ENCODE measurements at places on chromosomes 2 and 18.

- no peak for DNase-seq
These were observed 75.8 kb downstream of the KIDINS220 start for GRCh38 chr2:8761529-8762164.

DNA sequence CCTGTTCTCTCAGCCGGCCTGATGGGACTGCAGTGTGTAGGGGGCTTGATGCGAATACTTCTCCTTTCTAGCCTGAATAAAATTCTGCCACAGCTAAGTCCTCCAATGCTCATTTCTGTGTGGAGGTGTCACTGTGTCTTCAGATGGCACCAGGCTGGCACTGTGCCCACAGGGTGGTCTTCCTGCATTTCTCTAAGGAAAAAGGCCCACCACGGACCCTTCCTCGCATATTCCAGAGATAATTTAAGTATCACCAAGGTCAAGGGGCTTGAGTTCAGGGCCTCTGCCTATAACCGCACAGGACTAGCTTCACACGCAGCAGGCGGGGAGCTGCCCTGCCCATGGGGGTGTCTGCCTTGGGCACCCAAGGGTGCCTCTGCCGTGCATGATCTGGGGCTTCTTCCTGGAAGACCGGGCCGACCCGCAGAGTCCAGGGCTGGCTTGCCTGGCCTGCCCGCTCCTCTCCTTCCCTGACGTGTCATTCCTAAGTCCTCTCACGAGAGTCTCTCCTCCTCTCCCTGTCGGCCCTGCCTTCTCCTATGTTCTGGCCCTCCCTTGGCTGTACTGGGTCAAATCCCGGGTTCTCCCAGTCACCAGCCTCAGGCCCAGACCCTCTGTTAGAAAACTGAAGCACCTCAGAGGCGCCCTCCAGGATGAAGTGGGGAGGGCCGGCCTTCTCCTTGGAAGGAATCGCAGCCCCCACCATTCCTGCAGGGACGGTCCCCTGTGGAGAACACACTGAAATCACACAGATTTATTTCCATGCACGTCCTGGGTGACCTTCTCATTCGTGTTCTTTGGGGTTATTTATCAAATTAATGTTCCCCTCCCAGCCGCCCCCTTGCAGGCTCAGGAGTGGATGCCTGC, 48.9 kb upstream of the PXDN start:
- DNase-seq: no peak

DNA sequence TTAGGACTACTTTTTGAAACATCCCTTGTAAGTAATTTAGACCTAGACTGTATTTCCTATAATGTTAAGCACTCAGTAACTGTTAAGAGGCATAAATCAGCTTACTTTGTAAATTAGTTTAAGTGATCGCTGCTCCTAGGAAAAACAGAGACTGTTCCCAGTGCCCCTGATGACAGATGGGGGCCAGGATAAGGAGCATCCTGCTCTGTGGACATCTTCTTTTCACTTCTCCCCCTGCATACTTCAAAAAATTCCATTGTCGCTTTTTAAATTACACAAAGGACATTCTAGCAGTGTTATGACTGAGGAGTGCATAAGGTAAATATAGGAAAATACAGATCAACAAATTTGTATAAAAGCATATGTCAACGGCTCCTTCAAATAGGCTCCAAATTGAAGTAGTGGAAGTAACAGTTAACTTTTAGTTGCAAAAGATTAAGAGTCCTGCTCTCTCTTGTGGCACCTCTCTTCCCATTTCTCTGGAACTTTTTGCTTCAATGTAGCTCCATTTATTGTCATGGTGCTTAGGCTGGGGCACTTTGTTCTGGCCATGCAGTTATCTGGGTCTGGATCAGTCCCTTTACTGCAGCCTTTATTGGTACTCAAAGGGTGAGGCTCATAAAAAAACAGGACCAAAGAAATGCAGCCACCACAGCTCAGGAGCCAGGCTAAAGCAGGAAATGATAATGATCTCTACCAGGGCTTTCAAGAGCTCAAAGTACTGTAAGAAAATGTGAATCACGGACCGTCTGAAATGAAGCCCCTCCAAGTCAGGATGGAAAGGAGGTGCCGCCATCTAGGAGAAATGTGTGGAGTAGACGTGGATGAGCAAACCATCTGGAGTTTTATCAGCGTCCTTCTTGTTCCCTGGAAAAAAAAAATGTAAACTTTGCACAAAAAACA, 162.1 kb upstream of the ZNF516 start:
- DNase-seq: no peak

GRCh38 chr2:9919512-9919911, 32.0 kb upstream of the GRHL1 start:
- no peak for DNase-seq

DNA sequence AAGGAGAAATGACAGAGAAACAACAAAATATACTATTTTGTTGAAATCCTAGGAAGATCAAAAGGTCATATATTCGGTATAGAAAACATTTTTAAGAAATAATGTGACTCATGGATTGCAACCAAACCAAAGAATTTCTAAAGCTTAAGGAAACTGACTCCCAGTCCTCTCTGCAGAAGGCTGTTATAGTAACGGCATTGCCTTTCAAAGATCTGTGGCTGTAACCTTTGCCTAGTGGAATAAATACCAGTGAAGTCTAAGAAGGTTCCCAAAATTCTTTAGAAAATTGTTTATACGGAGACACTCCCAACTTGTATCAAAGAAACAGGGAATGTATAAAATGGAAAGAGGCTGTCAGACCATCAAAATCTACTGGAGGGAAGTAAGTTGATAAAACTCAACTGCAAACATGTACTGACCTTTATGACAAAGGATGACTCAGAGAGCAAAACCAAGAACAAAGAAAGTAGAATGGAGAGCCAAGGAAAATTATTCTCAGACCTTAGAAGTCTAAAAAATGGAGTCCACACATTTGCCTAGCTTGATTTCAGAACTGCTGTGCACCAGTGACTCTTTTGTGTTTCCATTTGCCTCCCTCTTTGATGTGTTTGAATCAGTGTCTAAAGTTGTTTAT, 48.6 kb upstream of the FSIP2 start:
- DNase-seq: no peak

DNA sequence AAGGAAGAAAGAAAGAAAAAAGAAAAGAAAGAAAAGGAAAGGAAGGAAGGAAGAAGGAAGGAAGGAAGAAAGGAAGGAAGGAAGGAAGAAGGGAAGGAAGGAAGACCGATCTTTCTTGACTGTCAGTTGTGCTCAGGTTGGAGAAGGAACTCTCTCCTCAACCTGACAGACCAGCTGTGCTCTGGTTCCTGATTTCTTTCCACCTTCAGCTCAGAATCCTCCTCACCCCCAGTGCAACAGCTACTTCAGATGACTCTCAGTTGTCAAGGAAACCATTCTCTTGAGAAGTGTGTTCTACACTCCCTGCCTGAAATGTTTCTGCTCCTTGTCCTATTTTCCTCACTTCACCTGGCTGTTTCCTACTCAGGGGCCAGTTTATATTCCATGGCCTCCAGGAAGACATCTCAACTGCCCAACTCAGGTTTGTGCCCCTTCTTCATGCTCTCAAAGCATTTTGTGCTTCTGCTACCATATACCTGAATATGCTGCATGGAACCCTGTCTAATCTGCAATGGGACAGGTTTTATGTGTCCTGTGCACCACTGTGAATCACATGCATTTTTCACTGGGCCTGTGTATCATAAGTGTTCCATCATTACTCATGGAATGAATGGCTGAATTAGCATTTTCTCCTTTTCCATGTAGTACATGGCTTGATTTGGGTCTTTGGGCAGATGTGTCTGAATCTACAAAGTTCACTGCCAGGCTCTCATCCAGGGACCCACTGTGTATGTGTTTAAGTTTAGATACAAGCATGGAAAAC, 32.8 kb upstream of the DOCK10 start:
- DNase-seq: no peak

GRCh38 chr2:54638103-54638502, 85.4 kb upstream of the EML6 start:
- DNase-seq: no peak

DNA sequence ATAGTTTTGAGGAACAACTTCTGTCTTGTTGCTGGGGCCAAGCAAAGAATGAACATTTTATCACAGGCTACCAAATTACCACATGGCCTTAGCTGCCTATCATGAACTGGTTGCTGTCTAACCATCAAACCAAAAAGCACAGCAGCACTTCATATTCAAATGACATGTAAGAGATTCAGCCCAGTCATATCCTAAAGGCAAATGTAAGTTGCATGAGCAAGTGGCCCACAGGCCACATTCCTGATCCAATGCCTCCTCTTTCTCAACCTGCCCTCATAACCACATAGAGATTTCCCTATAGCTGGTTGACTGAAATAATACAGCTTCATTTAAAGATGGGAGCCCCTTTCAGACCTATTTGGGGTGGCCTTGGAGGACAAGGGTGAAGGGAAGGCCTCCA, 572.3 kb downstream of the IRS1 start:
- no peak for DNase-seq

DNA sequence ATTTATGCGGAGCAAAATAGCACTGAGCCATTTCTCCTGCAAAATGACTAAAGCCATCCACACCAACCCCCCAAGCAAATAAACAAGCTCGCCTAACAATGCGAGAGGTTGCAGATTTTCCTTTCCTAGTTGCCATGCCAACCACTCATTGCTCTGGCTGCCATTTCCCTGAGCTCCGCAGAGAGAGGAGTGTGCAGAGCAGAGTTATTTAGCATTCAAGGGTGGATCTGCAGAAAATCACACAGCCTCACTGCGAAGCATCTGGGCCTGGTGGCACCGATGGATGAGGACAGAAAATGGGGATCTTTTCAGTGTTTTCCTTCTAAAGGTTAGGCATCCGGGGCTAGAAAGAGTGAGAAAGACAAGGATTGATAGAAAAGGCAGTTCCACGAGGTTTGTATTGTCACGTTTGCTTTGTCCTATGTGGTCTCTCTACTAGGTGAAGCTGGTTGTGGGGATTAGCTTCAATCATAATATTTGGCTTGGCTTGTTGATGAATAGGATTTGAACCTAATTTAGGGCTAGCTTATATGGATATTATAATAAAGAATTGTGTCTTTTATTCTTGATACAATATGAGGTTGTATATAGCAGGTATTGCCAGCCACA, 110.2 kb upstream of the UNC80 start:
- DNase-seq: no peak

GRCh38 chr18:47931718-47932103, 1.3 kb upstream of the SMAD2 start:
- no peak for DNase-seq

DNA sequence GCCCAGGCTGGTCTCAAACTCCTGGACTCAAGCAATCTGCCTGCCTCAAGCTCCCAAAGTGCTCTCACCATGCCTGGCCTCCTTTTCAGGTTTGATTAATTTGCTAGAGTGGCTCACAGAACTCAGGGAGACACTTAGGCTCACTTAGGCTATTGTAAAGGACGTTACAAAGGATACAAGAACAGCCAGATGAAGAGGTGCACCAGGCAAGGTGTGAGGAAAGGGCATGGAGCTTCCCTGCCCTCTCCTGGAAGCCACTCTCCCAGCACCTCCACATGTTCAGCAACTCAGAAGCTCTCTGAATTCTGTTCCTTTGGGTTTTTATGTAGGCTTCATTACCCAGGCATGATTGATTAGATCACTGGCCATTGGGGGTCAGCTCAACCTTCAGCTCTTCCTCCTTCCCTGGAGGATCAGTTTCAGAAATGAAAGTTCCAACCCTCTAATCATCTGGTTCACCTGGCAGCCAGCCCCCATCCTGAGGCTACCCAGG, 78.7 kb upstream of the RGPD5 start:
- no peak for DNase-seq

DNA sequence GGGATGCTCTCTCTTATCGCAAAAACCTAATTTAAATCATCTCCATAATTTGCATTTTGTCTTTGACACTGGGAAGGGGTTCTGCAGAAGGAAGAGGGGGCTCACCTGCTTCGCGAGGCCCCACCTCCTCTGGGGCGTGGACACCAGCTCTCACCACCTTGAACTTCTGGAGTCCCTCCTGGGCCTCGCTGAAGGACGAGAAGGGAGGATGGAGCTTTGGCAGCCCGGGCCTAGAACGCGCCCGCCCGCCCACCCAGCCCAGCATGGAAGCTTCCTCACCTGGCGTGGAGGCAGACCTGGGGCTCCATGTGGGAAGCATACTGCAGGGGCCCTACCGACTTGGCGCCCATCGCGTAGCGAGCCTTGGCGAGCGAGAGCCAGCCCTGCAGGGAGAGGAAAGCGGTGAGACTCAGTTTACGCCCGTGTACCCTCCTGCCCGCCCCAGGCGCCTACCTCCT, 1.1 kb upstream of the IMP4 start:
- no peak for DNase-seq

- DNase-seq: peak; percentile 78
These were observed 47.7 kb downstream of the OSBPL6 start for GRCh38 chr2:178241844-178242551.

DNA sequence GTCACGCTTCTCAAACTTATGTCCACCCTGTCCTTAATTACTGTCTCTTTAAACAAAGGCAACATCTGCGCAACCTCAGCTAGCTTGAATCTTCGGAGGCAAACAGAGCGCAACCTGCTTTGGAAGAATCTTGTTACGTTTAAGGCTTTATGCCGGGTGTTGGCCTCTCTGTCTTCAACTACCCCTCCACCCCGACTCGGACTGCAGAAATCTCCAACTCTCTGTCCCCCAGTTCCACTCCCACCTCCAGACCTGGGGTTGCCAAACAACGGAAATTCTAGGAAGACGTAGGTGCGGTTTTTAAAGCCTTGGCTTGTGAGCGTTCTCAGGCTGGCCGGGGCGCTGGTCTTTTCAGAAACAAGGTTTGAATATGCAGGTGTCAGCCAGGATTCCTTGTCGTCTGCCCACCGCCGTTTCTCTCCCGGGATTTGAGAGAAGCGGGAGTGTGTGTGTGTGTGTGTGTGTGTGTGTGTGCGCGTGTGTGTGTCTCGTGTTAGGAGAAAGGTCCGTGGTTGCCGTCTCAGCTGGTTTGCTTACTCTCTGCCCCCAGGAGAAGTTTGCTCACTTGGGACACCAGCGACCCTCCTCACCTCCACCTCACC, 1.1 kb upstream of the ONECUT2 start:
- DNase-seq: no peak

GRCh38 chr2:74740741-74741431, 86.8 kb downstream of the SEMA4F start:
- DNase-seq: peak; percentile 56

DNA sequence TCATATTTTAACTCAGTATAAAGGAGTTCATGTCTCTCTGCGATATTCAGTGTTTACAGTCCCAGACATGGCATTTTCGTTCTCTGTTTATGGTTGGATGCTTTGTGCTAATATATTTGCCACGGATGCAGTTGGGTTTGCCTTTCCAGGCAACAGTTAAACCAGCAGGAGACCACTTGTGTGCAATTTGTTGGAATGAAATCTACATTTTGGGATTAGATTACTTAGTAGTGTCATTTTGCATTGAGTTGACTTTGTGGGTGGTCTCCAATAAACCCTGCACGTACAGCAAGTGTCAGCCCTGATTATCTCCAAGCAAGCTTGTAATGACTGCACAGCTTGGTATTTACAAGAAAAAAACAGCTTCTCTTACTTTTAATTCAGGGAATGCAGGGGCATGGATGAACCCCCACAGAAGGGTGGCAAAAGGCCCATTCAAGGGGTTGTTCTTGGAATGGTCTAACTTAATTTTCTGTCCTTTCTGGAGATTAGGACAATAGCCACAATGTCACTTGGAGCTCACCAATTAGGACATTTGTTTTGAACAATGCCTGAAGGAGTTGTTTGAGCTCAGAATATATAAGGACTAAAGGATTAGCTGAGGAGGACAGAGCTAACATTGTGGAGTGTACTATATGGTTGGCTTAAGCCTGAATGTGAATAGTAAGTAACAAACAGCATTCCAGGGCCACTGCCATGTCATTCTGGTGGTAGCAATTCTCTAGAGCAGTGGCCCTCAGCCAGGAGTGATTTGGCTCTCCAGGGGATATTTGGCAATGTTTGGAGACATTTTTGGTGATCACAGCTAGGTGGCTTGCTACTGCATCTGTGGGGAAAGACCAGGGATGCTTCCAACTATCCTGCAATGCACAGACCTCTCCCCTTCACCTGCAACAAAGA, 121.5 kb downstream of the SLC4A3 start:
- no peak for DNase-seq

- DNase-seq: no peak
These were observed 344.5 kb upstream of the TNP1 start for GRCh38 chr2:217204358-217204757.
